Naive thymus-derived CD8-positive, alpha-beta T cell (primary cell): ENCODE measurements at places on chromosomes 1 and 21.
A peak's percentile ranks its signal among the peaks of the same experiment; 100 is the strongest.

- H3K4me3 ChIP-seq: no peak overlapping the region
- no peaks in the 10 kb centered on the region for H3K36me3 ChIP-seq
- H3K27ac ChIP-seq: no peak overlapping the region
- DNase-seq: no peak
Measured at GRCh38 chr1:161082996-161083747, 6.2 kb downstream of the NECTIN4 start.

DNA sequence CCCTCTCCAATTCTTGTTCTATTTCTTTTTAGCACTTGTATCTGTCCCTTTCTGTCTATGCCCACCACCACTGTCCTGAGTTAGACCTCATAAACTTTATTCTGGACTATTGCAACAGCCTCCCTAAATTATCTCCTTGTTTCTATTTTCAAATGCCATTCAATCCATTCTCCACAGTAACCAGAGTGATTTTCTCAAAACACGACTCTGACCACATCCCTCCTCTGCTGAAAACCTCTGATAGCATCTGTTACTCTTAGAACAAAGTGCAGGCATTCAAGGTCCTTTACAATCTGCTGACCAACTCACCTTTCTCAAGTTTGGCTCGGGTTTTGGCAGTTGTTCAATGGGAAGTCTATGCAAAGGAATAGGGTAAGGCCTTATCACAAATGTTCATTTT lies 22.8 kb upstream of the GPX7 start:
- no peaks in the 10 kb centered on the region for H3K27me3 ChIP-seq
- no peak overlapping the region for H3K27ac ChIP-seq
- no peak overlapping the region for H3K4me3 ChIP-seq
- H3K36me3 ChIP-seq: no peaks in the 10 kb centered on the region
- H3K4me1 ChIP-seq: peaks cover 12% of the 10 kb centered on the region

DNA sequence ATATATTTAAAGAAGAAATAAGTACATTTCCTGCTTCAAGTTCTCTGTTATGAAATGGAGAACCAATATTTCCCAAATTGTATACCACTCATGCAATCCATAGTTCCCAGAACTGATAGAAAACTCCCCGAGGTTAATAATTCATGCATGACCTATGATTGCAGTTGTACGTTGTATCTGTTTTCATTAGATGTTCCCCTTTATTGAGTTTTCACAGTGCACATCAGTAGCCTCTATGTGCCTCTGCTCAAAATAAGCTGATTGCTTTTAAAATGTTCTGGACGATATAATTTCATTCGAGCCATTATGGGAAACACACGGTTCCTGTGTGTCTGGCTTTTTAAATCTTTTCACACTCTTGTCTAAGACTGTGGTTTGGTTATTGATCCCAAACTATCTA lies 253.1 kb upstream of the KIAA0040 start:
- no peak overlapping the region for H3K27ac ChIP-seq
- H3K4me1 ChIP-seq: no peaks in the 10 kb centered on the region
- H3K36me3 ChIP-seq: no peaks in the 10 kb centered on the region
- H3K27me3 ChIP-seq: peaks cover 10% of the 10 kb centered on the region
- no peak overlapping the region for H3K4me3 ChIP-seq

DNA sequence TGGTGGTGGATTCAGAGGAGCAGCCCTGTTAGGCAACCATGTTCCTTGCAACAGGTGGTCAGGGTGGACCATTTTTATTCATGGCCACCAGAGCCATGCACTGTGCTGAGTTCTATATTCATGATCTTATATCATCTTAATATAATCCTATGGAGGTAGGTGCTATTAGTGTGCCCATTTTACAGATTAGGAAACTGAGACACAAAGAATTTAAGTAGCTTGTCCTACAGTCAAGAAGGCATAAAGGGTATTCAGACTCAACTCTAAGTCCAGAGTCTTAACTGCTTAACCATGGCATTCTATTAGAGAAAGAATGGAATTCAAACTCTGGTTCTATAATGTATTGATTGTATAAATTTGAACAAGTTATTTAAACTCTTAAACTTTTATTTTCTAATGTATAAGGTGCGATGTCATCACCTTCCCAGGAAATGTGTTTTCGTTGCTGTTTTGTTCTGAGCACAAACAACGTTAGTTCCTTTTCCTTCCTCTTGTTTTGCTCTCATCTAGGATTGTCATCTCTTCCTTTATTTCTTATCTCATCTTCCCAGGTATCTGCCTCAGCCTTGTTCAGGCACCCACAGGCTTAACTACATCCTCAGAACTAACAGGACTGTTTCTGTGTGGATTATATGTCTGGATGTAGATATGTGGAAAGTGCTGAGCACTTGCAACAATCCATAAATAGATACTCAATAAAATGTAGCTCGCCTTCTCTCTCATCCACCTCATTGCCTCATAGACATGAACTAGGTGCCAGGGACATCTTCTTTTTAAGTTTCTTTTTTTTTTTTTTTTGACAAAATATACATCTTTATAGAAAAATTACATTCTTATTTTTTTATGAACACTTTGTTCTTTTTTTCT lies 207.1 kb downstream of the NFIA start:
- H3K4me1 ChIP-seq: no peaks in the 10 kb centered on the region
- no peaks in the 10 kb centered on the region for H3K27me3 ChIP-seq
- no peaks in the 10 kb centered on the region for H3K36me3 ChIP-seq
- H3K27ac ChIP-seq: no peak overlapping the region
- H3K4me3 ChIP-seq: no peak overlapping the region

GRCh38 chr1:229034342-229034741 lies 236.6 kb upstream of the RAB4A start:
- H3K4me3 ChIP-seq: no peak overlapping the region
- no peak overlapping the region for H3K27ac ChIP-seq
- DNase-seq: no peak
- no peaks in the 10 kb centered on the region for H3K36me3 ChIP-seq
- peaks cover 6% of the 10 kb centered on the region for H3K27me3 ChIP-seq
- peaks cover 22% of the 10 kb centered on the region for H3K4me1 ChIP-seq

DNA sequence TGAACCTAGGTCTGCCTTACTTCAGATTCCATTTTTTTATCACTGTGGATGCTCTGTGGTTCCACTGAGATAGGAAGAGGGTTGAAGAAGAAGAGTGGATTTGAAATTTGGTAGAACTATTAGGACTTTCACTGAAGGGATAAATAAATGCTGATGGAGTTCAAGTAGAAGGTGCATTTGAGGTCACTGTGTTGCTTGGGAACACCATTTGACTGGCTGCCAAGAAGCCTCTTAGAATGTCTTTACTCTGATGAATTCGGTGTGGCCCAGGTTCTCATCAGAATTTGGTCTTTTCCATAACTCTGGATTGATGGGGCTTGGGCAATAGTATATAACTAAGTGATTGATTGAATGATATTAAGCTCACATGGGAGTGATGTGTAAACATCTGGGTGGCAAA lies 11.9 kb downstream of the XPR1 start:
- DNase-seq: no peak
- peaks cover 29% of the 10 kb centered on the region for H3K4me1 ChIP-seq
- no peaks in the 10 kb centered on the region for H3K36me3 ChIP-seq
- no peak overlapping the region for H3K4me3 ChIP-seq

GRCh38 chr1:198165927-198166647 lies 9.3 kb downstream of the NEK7 start:
- H3K27me3 ChIP-seq: no peaks in the 10 kb centered on the region
- H3K4me3 ChIP-seq: peak overlapping the region; percentile 65
- no peak for DNase-seq
- peak overlapping the region; percentile 92 for H3K27ac ChIP-seq
- H3K4me1 ChIP-seq: peaks cover 89% of the 10 kb centered on the region

GRCh38 chr1:227741166-227741870 lies 6.1 kb downstream of the SNAP47 start:
- H3K27me3 ChIP-seq: no peaks in the 10 kb centered on the region
- peaks cover 80% of the 10 kb centered on the region for H3K4me1 ChIP-seq
- H3K4me3 ChIP-seq: no peak overlapping the region
- peak overlapping the region; percentile 59 for H3K27ac ChIP-seq

GRCh38 chr1:25619101-25619890 lies 2.7 kb downstream of the MAN1C1 start:
- peak overlapping the region; percentile 100 for H3K4me3 ChIP-seq
- H3K27ac ChIP-seq: peak overlapping the region; percentile 97
- H3K36me3 ChIP-seq: no peaks in the 10 kb centered on the region
- H3K4me1 ChIP-seq: peaks cover 52% of the 10 kb centered on the region
- no peaks in the 10 kb centered on the region for H3K27me3 ChIP-seq

DNA sequence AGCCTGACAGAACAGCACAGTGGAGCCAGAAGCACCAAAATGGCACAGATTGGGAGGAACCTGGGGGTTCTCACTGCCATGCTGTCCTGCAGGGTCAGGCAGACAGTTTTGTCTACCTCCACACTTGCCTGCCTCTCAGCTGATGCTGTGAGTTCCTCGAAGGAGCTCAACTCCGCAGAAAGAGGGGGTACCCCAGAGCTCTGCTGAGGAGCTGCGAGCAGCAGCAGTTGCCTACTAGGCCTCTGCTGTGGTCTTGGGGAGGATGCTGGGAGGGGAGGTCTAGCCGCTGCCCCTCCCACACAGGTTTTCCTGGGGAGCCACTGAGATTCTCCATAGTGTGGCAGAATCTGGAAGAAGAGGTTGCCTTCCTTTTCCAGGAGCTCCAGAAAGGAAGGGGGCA lies 192.5 kb downstream of the FOXD2 start:
- H3K27ac ChIP-seq: no peak overlapping the region
- no peaks in the 10 kb centered on the region for H3K36me3 ChIP-seq
- H3K4me3 ChIP-seq: no peak overlapping the region
- H3K4me1 ChIP-seq: no peaks in the 10 kb centered on the region
- peaks cover 8% of the 10 kb centered on the region for H3K27me3 ChIP-seq

DNA sequence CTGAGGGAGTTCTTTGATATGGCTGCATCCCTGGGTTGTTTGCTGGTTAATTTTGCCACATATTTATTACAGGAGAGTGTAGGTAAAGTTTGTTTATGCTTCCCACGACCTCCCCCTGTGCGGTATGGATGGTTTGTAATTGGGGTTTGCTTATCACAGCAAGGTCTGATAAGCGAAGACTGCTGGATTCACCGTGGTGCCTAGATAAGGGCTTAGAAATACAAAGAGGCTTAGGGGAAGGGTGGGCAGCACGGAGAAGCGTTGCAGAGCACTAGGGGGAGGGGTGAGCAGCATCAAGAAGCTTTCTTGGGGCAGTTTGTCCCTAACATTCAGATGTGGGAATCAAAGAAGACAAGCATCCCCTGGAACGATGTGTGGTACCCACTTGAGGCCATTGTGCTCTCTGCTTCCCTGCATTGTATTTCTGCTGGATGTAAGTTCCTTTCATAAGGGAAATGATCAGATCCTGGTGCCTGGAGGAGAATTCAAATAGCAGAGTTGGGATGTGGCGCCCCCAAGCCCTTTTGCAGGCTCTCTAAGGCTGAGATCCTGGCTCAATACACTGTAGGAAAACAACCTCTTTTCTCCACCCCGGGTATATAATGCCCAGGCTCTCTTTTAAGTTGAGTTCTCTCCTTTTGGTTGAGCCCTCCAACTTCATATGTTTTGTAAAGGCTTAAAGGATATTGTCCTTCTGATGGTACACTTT lies 598.1 kb upstream of the ADGRL4 start:
- H3K27ac ChIP-seq: no peak overlapping the region
- no peaks in the 10 kb centered on the region for H3K4me1 ChIP-seq
- no peaks in the 10 kb centered on the region for H3K36me3 ChIP-seq
- no peaks in the 10 kb centered on the region for H3K27me3 ChIP-seq
- H3K4me3 ChIP-seq: no peak overlapping the region
- no peak for DNase-seq

DNA sequence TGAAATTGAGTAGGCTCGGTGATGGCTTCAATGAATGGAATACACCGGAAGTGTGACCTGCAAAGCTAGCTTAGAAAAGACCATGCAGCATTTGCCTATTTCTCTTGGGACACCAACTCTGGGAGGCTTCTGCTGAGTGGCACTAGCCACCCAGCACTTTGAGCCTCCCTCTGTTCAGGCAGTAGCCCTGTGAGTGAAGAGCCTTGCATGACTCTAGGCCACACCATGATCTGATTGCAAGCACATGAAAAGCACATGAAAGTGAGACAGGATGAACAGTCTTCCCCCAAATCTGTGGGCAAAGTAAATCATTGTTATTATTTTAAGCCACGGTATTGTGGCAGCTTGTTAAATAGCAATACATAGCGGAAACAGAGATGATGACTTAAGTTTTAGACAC lies 2.8 kb downstream of the CD48 start:
- DNase-seq: no peak
- no peaks in the 10 kb centered on the region for H3K27me3 ChIP-seq
- no peak overlapping the region for H3K27ac ChIP-seq
- no peak overlapping the region for H3K4me3 ChIP-seq
- peaks cover 39% of the 10 kb centered on the region for H3K4me1 ChIP-seq

- peak overlapping the region; percentile 7 for H3K4me3 ChIP-seq
Measured at GRCh38 chr1:29120947-29121485, 2.7 kb downstream of the TMEM200B start.

- no peak overlapping the region for H3K27ac ChIP-seq
- H3K36me3 ChIP-seq: no peaks in the 10 kb centered on the region
- DNase-seq: no peak
- H3K27me3 ChIP-seq: peaks cover 4% of the 10 kb centered on the region
Measured at GRCh38 chr1:231057410-231057809, 17.4 kb upstream of the FAM89A start.

DNA sequence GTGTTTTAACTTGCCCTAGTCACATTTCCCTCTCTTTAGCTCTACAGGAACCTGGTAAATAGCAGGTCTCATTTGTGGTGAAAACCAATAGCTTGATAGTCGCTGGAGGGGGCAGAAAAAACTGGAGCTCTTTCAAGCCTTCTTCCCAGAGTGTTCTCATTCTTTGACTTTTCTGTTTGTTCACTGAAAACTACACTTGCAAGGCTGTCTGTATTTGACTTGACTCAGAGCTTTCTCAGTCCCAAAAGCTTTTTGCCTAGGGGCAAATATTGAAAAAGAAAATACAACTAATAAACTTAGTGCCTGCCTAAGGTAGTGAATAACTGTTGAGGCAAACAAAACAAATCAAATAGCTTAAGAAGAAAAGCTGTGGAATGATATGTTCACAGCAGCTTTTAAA lies 217.1 kb upstream of the CHRM3 start:
- H3K27me3 ChIP-seq: peaks cover 2% of the 10 kb centered on the region
- no peaks in the 10 kb centered on the region for H3K4me1 ChIP-seq
- no peaks in the 10 kb centered on the region for H3K36me3 ChIP-seq

DNA sequence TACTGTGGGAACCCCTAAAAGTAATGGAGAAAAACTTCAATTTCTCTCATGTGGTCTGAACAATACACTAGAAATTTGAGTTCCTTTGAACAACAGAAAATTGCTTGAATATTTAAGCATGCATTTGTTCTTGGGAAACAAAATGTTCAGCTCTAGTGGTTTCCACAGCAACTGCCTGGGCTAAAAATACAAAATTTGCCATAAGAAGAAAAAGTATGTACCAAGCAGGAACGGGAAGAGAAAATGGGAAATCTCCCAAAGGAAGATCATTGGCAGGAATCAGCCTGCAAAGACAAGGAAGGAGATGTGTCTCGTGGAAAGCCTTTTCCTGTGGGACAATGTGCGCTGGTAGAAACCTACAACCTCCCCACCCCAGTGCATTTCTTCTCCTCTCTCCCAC lies 119.0 kb upstream of the DPT start:
- no peak overlapping the region for H3K27ac ChIP-seq
- no peak overlapping the region for H3K4me3 ChIP-seq
- H3K27me3 ChIP-seq: peaks cover 8% of the 10 kb centered on the region
- DNase-seq: no peak
- peaks cover 3% of the 10 kb centered on the region for H3K4me1 ChIP-seq
